ENCODE measurements at places on chromosomes 1 and 21.

DNA sequence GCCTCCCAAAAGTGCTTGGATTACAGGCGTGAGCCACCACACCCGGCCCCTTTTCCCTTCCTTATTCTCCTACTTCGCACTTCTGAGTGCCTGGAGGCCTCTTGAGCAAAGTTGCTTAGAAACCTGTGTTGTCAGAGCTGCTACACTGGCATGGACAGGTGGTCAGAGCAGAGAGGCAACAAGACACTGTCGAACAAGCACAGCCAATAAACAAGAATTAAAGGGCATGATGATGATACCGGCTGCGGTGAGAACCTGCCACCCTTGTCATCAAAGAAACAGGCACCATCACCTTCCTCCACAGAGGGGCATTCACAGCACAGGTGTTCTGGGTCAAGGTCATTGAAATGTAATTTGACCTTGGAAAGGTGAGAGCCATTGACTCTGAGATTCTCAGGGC, 23.3 kb downstream of the STUM start:
- DNase-seq = no peak

GRCh38 chr1:76577525-76578185, 289.6 kb upstream of the ST6GALNAC5 start:
- no peak for DNase-seq

- no peak for DNase-seq
Observed at GRCh38 chr1:65483993-65484754, 63.7 kb downstream of the LEPR start.

DNA sequence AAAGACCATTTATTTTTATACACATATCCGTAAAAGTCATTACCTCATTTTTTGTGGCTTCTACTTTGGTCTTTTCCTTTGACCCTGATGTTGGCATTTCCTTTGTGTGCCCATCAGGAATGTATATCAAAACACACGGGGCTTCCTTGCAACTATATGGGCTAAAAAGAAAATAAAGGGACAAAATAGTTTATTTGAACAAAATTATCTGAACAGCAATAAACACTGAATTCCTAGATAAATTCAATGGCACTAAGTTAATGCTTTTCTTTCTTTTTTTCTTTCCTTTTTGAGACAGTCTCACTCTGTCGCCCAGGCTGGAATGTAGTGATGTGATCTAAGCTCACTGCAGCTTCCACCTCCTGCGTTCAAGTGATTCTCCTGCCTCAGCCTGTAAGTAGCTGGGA, 45.2 kb downstream of the EPRS1 start:
- DNase-seq = no peak

DNA sequence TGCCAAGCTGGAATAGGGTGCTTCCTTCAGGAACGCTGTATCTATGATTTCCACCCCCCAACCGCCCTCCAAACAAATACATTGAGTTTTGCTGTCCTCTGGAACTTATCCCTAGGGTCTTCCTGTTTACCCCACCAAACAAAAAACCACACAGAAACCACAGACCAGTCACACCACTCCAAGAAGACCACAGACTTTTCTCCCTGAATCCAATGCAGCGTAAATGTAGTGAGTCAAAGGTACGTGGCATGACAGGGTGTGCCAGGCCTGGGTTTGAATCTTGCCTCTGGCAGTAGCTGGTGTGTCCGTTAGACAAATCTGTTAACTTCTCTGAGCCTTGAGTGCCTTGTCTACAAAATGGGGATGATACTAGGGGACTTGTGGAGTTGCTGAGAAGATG, 27.8 kb downstream of the ASAP3 start:
- no peak for DNase-seq

GRCh38 chr1:7784492-7785071, 491 bp downstream of the PER3 start:
- DNase-seq = no peak

GRCh38 chr1:91700771-91701471, 185.0 kb downstream of the TGFBR3 start:
- no peak for DNase-seq

GRCh38 chr1:202810193-202810614, 550 bp upstream of the PCAT6 start:
- DNase-seq = no peak

- DNase-seq = no peak
Observed at GRCh38 chr1:162854245-162854882, 6.6 kb downstream of the CCDC190 start.

GRCh38 chr1:197424380-197424779, 156.3 kb downstream of the CRB1 start:
- no peak for DNase-seq

GRCh38 chr1:42753070-42753469, 13.0 kb upstream of the CLDN19 start:
- DNase-seq = no peak

- DNase-seq = no peak
Observed at GRCh38 chr21:45868488-45868887, 113.1 kb upstream of the COL6A1 start.

DNA sequence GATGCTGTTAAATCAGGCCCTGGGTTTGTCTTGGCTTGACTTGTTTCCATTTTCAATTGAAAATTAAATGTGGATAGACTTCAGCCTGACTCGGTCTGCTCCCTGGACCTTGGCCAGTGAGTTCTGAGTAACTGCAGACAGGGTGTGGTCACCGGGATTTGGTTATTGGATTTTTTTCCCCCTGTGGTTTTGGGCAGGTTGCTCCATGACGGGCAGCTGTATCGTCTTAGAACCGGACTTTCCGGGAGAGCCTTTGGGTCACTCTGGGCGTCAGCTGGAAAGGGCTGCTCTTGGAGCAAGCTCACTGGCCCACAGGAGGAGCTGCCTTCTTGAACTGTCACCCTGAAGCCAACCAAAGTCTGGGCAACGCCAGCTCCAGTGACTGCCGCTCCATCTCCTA, 75.0 kb downstream of the CLIC6 start:
- no peak for DNase-seq

DNA sequence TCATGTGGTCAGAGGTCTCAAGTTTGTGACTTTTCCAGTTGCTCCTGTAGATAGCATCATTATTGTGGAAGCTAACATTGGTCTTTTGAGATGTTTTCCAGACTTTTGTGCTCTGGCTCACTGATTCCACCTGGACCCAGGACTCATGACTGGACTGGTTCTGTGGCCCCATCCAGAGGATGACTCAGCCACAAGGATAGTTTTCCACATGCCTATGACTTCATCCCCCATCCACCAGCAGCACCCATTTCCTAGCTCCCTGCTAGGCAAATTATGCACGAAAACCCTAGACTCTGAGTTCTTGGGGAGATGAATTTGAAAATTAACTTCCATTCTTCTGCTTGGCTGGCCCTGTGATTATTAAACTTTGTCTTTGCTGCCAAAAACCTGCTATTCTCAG, 949.3 kb downstream of the MRPL39 start:
- no peak for DNase-seq

DNA sequence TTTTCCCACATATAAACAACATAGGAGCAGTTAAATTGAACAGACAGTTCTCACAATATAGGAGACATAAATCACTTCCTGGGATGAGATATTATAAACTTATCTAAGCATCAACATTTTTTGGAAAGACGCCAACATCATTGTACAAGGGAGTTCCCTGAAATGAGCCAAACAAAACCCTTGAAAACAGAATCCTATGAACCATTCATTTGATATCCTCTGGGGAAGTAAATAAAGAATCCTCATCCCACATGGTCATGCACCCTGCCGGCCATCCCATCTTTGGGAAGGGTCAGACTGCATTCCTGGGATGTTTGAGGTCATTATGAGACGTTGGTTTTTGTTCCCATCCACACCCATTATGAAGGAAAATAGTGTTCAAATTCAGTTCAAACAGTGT, 111.8 kb upstream of the USP25 start:
- no peak for DNase-seq

DNA sequence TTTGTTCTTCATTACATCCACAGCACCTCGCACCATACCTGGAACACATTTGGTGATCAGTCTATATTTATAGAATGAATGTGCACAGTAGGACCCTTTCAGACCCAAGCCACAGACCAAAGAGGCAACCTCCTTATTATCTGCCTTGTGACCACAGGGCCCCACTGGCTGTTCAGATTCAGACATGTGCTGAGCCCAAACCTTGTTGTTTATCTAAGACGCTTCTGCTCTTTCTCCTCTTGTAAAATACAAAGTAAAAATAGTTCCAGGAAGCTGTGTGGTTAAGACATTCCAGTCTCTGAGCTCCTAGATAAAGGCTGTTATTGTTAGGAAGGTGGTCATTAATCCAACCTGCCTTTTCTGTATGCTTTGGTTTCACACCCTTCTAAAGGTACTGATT, 3.6 kb upstream of the SCMH1 start:
- DNase-seq = no peak

- DNase-seq = no peak
Observed at GRCh38 chr1:90558754-90559378, 158.2 kb downstream of the BARHL2 start.

DNA sequence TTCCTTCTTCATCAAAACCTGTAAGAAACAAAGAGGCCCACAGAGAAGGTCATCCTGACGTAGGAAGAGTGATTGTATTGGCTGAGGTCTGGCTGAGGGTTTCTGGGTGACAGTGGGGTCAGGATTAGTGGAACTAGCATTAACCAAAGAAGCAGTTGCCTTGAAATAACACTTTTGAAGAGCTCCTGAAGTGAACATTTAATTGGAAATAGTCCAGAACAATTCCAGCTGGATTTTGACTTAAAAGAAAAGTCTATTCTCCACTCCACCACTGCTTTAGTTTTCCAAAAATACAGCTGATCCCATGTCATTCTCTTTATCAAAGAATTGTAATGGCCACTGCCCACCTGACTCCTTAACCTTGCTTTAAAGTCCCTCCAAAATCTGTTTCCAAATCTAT, 27.7 kb downstream of the CASQ2 start:
- DNase-seq = no peak

DNA sequence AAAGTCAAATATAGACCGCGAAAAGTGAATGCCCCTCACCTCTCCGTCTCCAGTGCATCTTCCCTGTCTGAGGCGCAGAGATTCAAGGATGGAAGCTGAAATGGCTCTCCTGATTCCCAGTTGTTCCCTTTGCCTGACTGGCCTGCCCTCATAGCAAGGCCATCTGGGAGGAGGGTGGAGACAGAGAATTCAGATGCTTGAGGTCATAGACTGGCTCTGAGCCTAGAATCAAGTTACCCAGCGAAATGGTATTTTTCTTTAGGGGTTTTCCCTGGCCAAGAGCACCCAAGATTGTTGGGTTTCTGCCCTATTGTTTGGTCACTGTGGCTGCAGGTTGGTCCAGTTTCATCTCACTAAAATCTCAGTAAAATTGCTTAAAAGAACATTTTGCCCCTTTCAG, 7.2 kb downstream of the METTL13 start:
- DNase-seq = no peak

Measured in caudate nucleus (tissue), 63 donors.